Motor neuron (in vitro differentiated cells): ENCODE measurements at places on chromosomes 5 and 9. TPM values are rescaled to one million over a fixed set of nuclear protein-coding genes. Genes with fewer than 3 reads are reported as not detected.

PCDHGA1 gene
- total RNA-seq, result 0.23 and 0.47 TPM in 2 replicates

FAM151B gene
- 2.0 and 2.2 TPM in 2 replicates for total RNA-seq

PIP5KL1 gene
- 0.27 and 0.66 TPM in 2 replicates for total RNA-seq

MARCHF11 gene
- total RNA-seq, result not detected in 2 replicates

SPATA31A3 gene
- total RNA-seq, result 0.05 and 0.13 TPM in 2 replicates
